WTC11 (cell line): ENCODE measurements at places on chromosomes 2 and 18.

DNA sequence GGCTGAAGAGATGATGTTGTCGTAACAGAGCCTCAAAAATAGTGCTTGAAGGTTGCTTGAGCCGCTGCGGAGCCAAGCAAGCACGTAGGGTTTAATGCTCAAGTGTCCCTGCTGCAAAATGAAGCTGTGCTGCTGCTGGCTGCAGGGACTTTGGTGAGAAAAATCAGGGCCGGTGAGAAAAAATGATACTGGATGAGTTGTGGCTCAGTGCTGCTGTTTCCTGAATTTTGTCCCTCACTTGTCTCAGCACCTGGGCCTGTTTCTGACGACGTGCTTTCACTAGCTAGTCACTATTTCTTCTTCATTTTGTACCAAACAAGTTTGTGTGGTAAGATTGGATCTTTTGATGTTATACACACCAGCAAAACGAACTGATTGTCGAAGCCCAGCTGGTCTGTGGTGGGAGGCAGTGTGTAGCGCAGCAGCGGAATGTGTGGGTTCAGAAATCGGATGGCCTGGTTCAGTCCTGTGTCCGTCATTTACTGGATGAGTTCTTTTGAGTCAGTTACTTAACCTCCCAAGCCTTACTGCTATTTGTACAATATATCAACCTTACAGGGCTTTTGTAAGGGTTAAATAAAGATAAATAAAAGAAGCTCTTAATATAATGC lies 172.8 kb upstream of the FOSL2 start:
- H3K4me3 ChIP-seq: no peak overlapping the region
- no peak for DNase-seq
- no peaks in the 10 kb centered on the region for H3K27me3 ChIP-seq
- H3K27ac ChIP-seq: no peak overlapping the region

- H3K4me1 ChIP-seq: 0 out of 2 replicates have a peak, but pooled peaks cover 6% of the 10 kb centered on the region
- H3K4me3 ChIP-seq: no peak overlapping the region
- no peak overlapping the region for H3K27ac ChIP-seq
- no peak for DNase-seq
- no peaks in the 10 kb centered on the region for H3K36me3 ChIP-seq
Measured at GRCh38 chr2:7592618-7593140, 675.5 kb downstream of the RNF144A start.

DNA sequence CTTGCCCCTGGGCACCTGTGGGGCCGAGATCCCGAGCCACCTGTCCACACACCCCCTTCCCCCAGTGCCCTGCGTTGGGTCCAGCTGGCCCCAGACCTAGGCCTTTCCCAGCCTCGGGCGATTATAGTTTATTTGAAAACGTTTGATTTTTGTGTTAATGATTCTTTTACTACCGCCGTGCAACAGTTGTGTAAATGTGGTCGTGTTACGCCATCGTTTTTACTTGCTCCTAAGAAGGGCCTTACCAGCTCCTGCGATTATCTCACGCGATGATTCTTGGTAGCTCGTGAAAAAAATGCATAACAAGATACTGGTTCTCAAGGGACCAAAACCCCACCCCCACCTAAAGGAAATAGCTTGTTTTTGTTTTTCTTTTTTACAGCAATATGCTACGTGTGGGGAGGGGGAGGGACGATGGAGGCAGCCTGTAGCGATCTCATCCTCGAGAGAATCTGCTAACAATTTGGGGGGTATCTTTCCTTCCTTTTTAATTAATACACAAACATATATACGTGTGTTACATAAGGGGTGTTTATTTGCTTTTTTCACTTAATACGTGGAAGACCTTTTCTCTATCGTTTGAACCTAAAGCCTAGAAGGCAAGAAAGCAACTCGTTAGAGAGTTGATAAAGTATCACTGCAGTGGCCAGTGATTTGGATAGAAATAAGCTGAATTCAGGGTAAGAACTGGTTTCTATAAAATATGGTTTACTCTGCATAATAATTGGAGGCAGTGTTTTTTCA lies 1.0 kb downstream of the ZDBF2 start:
- no peaks in the 10 kb centered on the region for H3K36me3 ChIP-seq
- H3K27ac ChIP-seq: peak overlapping the region; percentile 96
- H3K4me1 ChIP-seq: peaks cover 42% of the 10 kb centered on the region
- H3K27me3 ChIP-seq: peaks cover 53% of the 10 kb centered on the region

GRCh38 chr2:151337643-151338042 lies 19.7 kb upstream of the TNFAIP6 start:
- no peak overlapping the region for H3K4me3 ChIP-seq
- peaks cover 48% of the 10 kb centered on the region for H3K4me1 ChIP-seq
- H3K27me3 ChIP-seq: no peaks in the 10 kb centered on the region; the same call in 1 of the 2 replicates
- peaks cover 14% of the 10 kb centered on the region for H3K36me3 ChIP-seq
- H3K27ac ChIP-seq: no peak overlapping the region
- no peak for DNase-seq

GRCh38 chr18:53169346-53169745 lies 829.3 kb downstream of the DCC start:
- H3K4me1 ChIP-seq: no peaks in the 10 kb centered on the region
- DNase-seq: no peak
- H3K27ac ChIP-seq: no peak overlapping the region
- peaks cover 2% of the 10 kb centered on the region; the same call in 1 of the 2 replicates for H3K27me3 ChIP-seq
- H3K36me3 ChIP-seq: no peaks in the 10 kb centered on the region

- no peak for DNase-seq
- peaks cover 17% of the 10 kb centered on the region for H3K27me3 ChIP-seq
- no peak overlapping the region for H3K4me3 ChIP-seq
- H3K36me3 ChIP-seq: no peaks in the 10 kb centered on the region
Measured at GRCh38 chr18:5626130-5626880, 82.5 kb upstream of the EPB41L3 start.

- H3K4me1 ChIP-seq: no peaks in the 10 kb centered on the region
- DNase-seq: no peak
- H3K27me3 ChIP-seq: no peaks in the 10 kb centered on the region; the same call in 1 of the 2 replicates
- no peak overlapping the region for H3K27ac ChIP-seq
Measured at GRCh38 chr2:182949052-182949451, 82.6 kb upstream of the FRZB start.

- H3K27me3 ChIP-seq: 0 out of 2 replicates have a peak, but pooled peaks cover 4% of the 10 kb centered on the region
- H3K27ac ChIP-seq: no peak overlapping the region
- DNase-seq: no peak
Measured at GRCh38 chr2:20062615-20063545, 11.5 kb upstream of the LAPTM4A start.

DNA sequence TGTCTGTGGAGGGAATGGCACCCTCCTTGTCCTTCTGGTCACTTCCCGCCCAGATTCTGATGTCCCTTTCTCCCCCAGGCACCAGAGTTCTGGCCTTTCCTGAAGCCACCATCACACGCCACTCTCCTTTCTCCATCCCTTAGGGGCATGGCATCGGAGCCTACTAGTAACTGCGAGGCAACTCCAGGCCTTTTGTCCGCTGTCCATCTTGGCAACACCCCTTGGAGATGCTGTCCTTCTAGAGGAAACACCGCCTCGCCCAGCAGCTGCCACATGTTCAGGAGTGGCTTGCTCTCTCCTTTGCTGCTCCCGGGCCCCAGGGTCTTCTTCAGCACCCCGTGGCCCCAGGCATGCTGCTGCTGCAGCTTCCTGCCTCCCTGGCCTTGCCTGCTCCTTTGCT lies 267.0 kb downstream of the SRBD1 start:
- H3K27me3 ChIP-seq: peaks cover 3% of the 10 kb centered on the region; the same call in 1 of the 2 replicates
- H3K4me3 ChIP-seq: no peak overlapping the region
- DNase-seq: no peak

- no peak for DNase-seq
- H3K36me3 ChIP-seq: no peaks in the 10 kb centered on the region
- H3K4me3 ChIP-seq: no peak overlapping the region
- H3K27me3 ChIP-seq: no peaks in the 10 kb centered on the region
- no peaks in the 10 kb centered on the region for H3K4me1 ChIP-seq
Measured at GRCh38 chr18:47050468-47050867, 15.0 kb upstream of the ELOA2 start.

GRCh38 chr2:165601928-165602521 lies 132.5 kb downstream of the CSRNP3 start:
- H3K36me3 ChIP-seq: no peaks in the 10 kb centered on the region
- DNase-seq: no peak
- H3K4me1 ChIP-seq: no peaks in the 10 kb centered on the region
- no peaks in the 10 kb centered on the region for H3K27me3 ChIP-seq
- no peak overlapping the region for H3K4me3 ChIP-seq
- H3K27ac ChIP-seq: no peak overlapping the region

- H3K27me3 ChIP-seq: no peaks in the 10 kb centered on the region; the same call in 1 of the 2 replicates
- H3K4me1 ChIP-seq: peaks cover 1% of the 10 kb centered on the region
- no peak overlapping the region for H3K27ac ChIP-seq
- no peak for DNase-seq
- no peak overlapping the region for H3K4me3 ChIP-seq
Measured at GRCh38 chr2:148528356-148529064, 116.0 kb upstream of the EPC2 start.

DNA sequence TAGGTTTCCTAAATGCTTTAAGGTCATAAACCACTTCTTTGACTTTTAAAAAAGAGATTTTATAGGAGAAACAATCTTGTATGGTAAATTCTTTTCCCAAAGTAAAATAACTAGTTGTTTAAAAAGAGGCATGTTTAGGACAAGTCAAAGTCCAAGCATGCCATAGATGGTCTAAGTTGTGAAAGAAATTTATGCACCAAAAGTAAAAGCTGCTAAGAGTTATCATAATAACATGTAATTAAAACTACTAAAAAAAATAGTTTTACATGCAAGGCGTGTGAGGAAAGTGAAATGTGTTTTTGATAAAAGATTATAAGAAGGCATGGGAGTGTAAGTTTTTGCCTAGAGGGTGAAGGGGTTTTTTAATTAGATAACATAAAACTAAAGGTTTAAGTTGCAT lies 22.5 kb downstream of the FAM210A start:
- H3K4me3 ChIP-seq: no peak overlapping the region
- no peak overlapping the region for H3K27ac ChIP-seq
- DNase-seq: no peak
- no peaks in the 10 kb centered on the region for H3K4me1 ChIP-seq

- no peaks in the 10 kb centered on the region for H3K36me3 ChIP-seq
- no peaks in the 10 kb centered on the region for H3K4me1 ChIP-seq
- no peak overlapping the region for H3K4me3 ChIP-seq
- no peak for DNase-seq
- no peaks in the 10 kb centered on the region for H3K27me3 ChIP-seq
Measured at GRCh38 chr18:2641638-2642037, 13.9 kb upstream of the SMCHD1 start.

DNA sequence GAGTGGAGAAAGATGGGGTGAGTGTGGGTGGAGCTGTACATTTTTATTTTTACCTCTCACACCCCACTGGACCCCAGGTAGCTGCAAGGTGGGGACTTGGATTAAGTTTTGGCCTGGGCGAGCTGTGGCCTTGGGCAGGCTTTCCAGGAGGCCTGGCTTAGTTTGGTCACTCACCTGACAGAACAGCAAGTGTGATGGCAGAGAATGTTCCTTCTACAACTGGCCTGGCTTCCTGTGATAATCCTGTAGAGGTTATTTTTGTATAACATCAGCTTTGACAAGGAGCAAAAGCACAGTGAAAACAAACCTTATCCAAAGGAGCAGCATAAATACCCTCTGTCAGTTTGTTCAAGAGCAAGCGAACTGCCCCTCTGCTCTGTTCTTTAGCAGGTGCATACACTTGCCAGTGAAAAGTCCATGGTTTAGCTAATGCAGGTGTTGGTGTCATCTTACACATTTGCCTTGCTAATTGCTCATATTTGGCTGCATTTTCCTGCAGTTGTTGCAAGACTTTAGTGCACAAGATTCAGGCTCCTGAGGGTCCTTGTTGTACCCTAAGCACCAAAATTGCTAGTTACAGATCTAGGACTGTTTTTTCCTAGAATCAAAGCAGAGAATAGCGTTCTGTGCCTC lies 6.3 kb downstream of the THNSL2 start:
- H3K36me3 ChIP-seq: peaks cover 3% of the 10 kb centered on the region; the same call in 1 of the 2 replicates
- H3K4me3 ChIP-seq: no peak overlapping the region
- H3K27me3 ChIP-seq: peaks cover 1% of the 10 kb centered on the region; the same call in 1 of the 2 replicates
- H3K27ac ChIP-seq: no peak overlapping the region
- no peak for DNase-seq
- peaks cover 15% of the 10 kb centered on the region for H3K4me1 ChIP-seq

DNA sequence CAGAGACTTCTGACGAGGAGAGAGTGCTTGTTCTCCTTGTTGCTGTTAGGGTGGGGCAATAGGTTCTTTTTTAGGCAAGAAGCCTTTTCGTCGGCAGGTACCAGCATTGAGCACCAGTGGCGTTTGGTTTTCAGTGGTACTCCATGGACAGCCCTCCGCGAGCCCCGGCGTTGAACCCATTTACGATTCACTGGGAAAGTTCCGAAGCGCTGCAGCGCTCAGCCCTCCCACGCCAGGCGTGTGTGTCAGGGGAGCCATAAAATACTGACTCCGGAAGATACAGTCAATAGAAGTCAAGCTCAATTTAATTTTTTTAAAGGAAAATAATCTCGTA lies 494 bp upstream of the ROCK1 start:
- peaks cover 16% of the 10 kb centered on the region for H3K27me3 ChIP-seq
- DNase-seq: no peak
- peak overlapping the region; percentile 71 for H3K27ac ChIP-seq
- no peaks in the 10 kb centered on the region; the same call in 1 of the 2 replicates for H3K36me3 ChIP-seq
- peaks cover 16% of the 10 kb centered on the region for H3K4me1 ChIP-seq

GRCh38 chr2:55721596-55722215 lies 28.1 kb upstream of the PNPT1 start:
- no peaks in the 10 kb centered on the region for H3K36me3 ChIP-seq
- no peaks in the 10 kb centered on the region for H3K27me3 ChIP-seq
- no peak overlapping the region for H3K27ac ChIP-seq
- DNase-seq: no peak
- peaks cover 22% of the 10 kb centered on the region for H3K4me1 ChIP-seq

DNA sequence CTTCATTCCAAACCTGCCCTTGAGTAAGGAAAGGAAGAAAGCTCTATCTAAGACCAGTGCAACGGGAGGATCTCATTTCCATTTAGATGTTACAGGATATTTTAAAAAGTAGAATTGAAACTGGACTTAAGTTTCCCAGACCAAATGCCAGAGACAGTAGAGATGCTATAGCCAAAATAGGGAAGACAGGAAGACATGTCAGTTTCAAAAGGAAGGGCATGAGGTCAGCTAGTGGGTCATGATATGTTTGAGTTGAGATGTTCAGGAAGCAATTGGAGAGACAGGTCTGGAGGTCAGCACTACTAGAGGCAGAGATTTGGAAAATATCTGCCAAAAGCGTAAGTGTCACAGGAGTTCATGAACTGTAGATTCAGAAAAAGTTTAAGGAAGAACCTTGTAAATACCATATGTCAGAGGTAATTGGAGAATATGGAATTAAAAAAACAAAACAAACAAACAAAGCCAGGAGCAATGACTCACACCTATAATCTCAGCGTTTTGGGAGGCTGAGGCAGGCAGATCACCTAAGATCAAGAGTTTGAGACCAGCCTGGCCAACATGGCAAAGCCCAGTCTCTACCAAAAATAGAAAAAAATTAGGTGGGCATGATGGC lies 50.8 kb downstream of the EPHA4 start:
- H3K4me1 ChIP-seq: peaks cover 26% of the 10 kb centered on the region
- H3K27me3 ChIP-seq: no peaks in the 10 kb centered on the region
- H3K27ac ChIP-seq: no peak overlapping the region

DNA sequence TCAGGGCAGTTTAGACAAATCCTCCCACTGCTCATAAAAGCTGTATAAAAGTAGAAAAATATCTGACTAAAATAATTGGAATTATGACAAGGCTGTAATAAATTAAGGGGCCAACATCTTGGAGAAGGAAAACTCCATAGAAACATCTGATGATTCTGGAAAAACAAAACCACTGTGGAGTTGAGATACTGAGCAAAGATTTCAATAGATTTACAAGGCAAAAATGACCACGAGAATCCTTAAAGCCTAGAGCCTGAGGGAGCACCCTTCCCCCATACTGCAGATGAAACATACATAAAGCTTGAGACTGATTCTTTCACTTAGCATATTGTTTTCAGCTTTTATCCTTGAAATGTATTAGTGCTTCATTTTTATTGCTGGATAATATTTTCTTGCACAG lies 286.4 kb upstream of the MMADHC start:
- peaks cover 3% of the 10 kb centered on the region; the same call in 1 of the 2 replicates for H3K4me1 ChIP-seq
- no peaks in the 10 kb centered on the region; the same call in 1 of the 2 replicates for H3K36me3 ChIP-seq
- H3K27me3 ChIP-seq: no peaks in the 10 kb centered on the region
- no peak overlapping the region for H3K27ac ChIP-seq
